ENCODE measurements at places on chromosomes 4 and X.

DNA sequence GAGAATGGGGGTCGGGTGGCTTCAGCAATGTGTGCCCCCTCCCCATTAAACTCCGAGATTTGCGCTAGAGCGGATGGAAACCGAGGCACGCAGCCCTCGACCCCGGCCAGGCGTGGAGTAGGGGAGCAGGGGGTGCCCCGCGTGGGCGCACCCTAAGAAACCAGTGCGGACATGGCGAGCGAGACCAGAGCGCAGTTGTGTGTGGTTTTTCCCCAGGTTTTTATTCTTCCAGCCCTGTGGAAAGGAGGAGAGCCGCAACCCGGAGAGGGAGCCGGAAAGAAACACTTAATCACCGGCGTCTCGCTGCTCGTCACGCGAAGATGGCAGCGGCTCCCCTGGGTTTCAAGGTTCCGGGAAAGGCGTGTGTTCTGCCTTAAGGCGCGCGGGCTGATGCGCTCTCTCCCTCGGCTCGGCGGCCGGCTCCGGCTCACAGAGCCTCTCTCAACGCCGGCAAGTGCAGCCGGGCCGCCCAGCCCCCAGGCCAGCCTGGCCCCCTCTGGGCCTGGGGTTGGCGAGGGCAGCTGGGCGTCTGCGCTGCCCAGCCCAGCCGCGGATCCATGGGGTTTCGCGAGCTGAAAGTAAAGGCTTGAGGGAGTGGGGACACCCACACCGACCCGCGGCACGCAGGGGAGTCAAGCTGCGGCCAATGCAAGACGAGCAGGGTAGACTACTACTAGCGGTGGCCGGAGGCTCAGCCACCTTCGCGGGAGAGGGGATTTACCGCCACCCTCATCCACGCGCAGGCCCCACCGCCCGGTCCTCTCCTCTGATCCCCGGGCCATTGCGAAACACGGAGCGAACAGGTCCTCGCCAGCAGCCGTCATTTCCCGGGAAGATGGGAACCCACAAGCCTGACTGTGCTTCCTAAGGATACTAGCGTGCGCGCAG lies 74.0 kb upstream of the BCOR start:
- peak; percentile 39 for DNase-seq

- DNase-seq, result no peak
These were observed 52.2 kb downstream of the SMIM20 start for GRCh38 chr4:25966171-25966570.

DNA sequence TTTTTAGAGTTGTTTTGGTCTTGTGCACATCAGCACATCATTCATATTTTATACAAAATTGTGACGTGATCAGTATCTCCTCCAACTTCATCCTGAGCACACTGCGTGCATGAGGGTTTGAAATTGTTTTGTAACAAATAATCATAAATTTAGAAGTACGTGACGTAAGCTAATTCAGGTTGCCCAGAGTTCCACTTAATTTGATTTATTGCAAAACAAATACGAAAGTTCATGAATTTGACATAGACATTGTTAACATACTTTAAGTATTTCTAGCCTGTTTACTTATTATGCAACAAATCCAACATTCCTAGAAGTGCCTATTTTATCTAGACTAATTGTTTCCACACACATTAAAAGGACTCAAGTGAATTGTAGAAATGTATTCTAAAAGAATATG lies 48.3 kb downstream of the MAP7D3 start:
- peak; percentile 23 for DNase-seq

- no peak for DNase-seq
These were observed 110.0 kb downstream of the IRF2 start for GRCh38 chr4:184364100-184364921.

DNA sequence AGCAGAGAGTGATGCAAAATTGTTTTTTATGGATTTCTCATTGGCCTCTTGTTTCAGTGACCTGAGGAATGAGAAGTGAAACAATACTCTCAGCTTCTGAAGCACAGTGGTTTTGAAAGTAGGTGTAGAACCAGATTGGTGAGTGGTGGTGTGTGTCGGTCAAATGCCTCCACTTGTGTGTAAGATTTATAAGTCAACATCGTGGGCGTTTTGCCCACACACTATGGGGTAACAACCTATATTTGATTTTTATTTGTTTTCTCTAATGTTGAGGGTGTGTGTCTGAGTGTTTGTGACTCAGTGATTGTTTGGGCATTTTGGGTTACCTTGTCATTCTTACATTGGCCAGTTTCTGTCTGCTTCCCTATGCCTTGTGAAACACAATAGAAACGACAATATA lies 23.3 kb downstream of the ADGRL3 start:
- no peak for DNase-seq

- DNase-seq, result no peak
These were observed 46.6 kb upstream of the TMEM184C start for GRCh38 chr4:147570616-147571015.

- no peak for DNase-seq
These were observed 6.0 kb downstream of the SMAD1 start for GRCh38 chr4:145487631-145488030.

DNA sequence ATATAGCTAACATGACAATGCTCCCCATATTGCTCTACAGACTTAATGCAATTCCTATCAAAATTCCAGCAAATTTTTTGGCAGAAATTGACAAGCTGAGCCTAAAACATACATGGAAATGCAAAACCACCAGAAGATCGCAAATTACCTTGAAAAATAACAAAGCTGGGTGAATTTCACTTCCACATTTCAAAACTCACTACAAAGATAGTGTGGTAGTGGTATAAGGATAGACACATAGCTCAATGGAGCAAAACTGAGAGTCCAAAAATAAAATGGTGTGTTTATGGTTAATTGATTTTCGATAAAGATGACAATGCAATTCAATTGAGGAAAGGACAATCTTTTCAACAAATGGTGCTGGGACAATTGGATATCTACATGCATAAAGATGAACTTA lies 65.8 kb downstream of the SLC9A7 start:
- DNase-seq, result no peak

GRCh38 chr4:2750719-2751605 lies 5.2 kb downstream of the TNIP2 start:
- no peak for DNase-seq

DNA sequence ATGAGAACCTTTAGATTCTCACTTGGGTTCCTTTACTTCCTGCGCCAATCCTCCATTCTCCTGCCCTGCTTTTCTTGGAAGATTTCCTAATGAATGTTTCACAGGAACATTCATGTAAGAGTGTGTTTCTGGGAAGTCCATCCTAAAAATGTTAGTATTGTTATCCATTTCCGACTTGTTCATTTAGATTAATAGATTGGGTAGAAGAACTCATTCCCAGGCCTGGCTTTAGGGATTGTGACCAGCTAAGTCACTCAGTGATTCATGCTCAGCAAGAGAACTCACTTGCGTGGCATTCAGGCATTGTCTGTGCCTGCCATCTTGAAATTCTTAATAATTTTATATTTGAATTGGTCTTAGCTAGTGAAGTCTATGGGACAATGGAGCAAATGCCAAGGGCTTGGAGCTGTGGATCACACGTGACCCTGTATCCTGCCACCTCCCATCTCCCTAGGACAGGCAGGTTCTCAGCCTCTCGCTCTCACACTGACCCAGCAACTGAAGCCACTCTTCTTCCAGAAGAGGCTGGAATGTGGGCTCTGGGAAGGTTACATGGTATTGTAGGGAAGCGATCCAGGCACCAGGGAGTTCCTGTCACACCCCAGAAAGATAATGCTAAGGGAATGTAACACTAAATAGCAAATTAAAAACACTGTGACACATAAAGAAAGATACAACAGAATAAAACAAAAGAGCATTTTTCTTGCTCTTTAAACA lies 562.1 kb downstream of the TMA16 start:
- DNase-seq, result no peak

DNA sequence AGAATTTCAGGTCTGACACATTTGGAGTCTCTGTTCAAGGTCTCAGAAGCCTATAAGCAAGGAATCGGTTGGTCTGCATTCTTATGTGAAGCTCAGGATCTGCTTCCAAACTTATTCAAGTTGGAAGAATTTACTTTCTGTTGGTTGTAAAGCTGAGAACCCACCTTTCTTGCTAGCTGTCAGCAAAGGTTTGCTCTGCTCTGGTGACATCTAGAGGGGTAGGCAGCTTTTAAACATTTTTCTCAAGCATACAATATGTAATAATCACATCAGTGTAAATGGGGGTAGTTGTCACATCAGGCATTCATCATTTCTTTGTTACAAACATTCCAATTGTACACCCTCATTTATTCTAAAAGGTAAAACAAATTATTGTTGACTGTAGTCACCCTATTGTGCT lies 935.2 kb downstream of the TRAM1L1 start:
- DNase-seq, result no peak

DNA sequence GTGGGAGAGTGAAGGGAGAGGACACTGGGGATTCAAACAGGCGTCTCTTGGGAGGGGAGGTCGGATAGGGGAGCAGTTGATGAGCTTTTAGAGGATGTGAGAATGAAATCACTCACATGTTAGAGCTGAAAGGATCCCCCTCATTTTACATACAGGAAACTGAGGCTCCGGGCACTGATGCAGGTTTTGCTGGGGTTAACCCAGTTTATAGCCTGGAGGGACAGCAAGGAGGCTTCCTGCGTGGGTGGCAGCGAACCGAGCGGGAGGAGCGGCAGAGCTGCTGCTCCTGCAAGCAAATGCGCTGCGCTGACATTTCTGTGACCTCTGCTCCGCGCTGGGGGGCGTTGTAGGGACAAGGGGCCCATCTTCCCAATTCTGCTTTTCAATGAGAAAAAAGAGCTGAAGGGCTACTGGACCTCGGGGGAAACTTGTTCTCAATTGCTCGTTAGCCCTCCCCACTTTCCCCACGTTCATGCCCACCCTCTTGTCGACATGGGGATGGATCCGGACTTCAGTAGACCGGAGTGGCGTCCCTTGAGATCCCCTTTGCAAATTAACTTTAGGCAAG lies 1.2 kb upstream of the NEUROG2 start:
- no peak for DNase-seq

- DNase-seq, result no peak
These were observed 149.7 kb downstream of the RRAGB start for GRCh38 chrX:55867181-55867651.

DNA sequence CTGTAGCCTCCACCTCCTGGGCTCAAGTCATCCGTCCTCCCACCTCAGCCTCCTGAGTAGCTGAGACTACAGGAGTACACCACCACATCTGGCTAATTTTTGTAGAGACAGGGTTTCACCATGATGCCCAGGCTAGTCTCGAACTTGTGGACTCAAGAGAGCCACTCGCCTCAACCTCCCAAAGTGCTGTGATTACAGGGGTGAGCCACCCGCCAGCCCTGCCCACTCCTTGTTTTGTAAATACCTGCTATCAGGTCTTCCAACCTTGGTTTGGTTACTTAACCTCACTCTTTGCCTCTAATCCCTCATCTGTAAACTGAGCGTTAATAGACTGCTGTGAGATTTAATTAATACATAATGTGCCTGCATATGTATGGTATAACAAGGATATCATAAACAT lies 803 bp downstream of the CNGA1 start:
- no peak for DNase-seq

DNA sequence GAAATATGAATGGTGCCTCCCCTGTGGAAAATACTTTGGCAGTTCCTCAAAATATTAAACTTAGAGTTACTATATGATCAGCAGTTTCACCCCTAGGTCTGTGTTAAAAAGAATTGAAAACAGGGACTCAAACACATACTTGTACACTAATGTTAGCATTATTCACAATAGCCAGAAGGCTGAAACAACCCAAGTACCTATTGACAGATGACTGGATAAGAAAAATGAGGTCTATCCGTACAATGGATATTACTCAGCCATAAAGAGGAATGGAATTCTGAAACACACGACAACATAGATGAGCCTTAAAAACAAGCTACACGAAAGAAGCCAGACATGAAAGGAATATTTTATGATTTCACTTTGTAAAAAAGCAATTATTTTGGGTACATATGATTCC lies 54.9 kb downstream of the PGRMC2 start:
- DNase-seq, result no peak

DNA sequence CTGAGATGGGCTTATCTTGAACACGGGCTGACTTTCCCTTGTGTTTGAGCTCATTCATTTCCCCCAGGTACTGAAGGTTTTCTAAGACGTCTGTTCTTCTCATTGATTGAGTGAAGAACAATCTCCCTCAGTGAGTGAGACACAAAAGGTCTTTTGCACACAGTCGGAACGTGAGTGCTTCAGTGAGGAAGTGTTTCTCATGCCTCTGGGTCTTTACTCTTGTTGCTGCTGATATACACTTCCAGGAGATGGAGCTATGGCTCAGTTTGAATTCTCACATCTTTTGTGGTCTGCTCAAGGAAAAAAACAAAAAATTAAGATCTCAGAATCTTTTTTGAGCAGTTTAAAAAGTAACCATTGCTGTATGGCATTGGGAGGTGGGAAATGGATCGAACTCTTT lies 981.9 kb upstream of the TENM3 start:
- DNase-seq, result peak; percentile 15

GRCh38 chr4:21655031-21655430 lies 293.5 kb downstream of the KCNIP4 start:
- DNase-seq, result no peak

- no peak for DNase-seq
These were observed 145.5 kb downstream of the AREG start for GRCh38 chr4:74590476-74590875.

DNA sequence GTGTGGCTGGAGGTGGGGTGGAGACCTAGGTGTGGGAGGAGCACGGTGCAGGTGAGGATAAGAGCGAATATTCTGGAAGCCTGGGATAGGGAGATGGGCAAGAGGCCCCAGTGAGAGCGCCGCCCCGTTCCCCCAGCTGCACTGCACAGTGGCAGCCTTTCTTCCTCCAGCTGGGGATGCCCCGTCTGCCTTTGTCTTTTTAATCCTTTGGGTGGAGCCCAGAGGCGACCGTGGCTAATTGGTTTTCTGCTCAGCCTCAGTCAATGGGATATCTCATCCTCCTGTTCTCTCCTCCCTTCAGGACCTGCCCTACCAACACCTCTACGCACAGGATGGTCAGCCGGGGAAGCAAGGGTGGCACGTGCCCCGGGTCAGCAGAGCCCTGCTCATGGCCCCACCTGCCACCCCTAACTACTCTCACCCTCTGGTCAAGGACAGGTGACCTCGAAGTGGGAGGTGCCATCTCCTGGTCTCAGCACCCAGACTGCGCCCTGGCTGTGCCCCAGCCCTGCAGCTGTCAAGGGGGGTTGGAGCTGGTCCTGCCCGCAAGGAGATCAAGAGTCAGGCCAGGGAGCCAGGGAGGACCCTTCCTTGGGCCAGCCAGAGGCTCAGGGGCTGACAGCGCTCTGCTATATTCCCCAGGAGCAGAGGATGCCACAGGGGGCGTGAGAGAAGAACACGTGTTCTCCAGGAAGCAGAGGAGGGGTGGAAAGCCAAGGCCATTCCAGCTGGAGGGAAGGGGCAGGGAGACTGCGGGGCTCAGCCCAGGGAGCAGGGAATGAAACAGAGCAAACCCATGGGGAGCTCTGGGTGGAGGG lies 64.0 kb downstream of the ADRA2C start:
- DNase-seq, result no peak

- DNase-seq, result no peak
These were observed 124.4 kb downstream of the CHRDL1 start for GRCh38 chrX:110671068-110671803.

DNA sequence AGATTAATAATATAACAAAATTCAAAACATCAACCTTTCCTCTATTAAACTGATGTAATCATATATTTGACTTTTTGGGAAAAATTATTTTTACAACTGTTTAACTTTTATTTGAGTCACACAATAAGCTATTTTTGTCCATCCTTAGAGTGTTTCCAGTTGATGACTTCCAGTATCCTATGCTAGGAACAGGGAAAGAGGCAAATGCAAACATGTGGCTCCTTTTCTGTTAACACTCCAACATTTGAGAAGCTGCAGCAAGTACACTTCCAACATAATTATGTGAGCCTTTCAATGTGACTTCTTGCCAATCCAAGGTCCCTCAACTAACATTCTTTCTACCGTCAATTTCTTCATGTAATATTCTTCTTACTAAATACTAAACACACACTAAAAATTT lies 117.7 kb downstream of the PPA2 start:
- no peak for DNase-seq

GRCh38 chrX:53089224-53089842 lies 4.6 kb upstream of the KANTR start:
- peak; percentile 26 for DNase-seq
